ENCODE measurements at places on chromosomes 1 and 21.

DNA sequence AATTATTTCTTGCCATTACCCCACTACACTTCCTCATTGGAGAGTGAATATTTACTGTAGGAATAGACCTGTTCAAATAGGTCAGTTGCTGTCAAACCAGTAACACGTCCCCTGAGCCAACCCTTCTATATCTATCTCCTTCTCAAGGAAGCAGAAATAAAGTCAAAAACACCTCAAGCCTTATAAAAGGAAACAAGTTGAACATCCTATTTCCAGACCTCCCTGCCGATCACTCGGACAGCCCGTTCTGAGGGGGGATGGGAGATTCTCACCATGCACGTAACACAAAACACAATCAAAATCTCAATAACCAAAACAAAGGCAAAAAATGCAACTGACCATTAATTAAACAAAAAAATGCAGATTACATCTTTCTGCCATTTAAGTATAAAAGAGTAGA lies 121.5 kb upstream of the KRTAP19-8 start:
- DNase-seq: no peak

DNA sequence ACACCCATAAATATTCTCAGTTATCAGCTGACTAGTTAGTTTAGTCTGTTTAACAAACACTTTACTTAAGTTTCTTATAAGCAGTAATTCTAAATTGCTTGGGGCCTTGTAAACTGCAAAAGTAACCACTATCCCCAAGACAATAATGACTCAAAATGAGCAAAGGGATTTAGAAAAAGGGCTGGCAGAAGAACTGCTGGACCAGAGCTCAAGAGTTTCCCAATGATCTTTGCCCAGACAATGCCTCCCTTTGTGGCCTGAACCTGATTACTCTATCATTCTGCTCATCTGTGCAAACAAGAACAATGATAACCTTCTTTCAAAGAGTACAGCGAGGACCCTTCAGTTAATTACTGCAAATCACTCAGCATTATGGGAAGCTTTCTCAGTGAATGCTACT lies 123.5 kb downstream of the TIAM1 start:
- no peak for DNase-seq

DNA sequence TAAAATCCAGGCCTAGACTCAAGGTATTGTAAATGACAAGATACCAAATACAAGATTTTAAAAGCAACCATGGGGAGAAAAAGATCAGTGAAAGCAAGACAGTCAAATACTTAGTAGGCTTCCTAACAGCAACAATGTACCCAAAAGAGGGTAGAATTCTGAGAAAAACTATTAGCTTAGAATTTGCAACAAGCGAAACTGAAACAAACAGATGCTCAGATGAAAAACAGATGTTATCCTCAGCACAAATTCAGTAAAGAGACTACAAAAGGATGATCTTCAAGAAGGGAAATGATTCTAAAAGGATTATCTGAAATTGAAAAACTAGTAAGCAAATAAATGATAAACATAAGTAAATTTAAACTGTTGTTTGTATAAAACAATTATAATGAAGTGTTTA lies 40.0 kb downstream of the PDC start:
- DNase-seq: no peak

- no peak for DNase-seq
These were observed 80.1 kb downstream of the FOXD2 start for GRCh38 chr1:47517946-47518345.

- DNase-seq: no peak
These were observed 2.9 kb upstream of the MTF1 start for GRCh38 chr1:37862330-37862729.

GRCh38 chr1:203796236-203796605 lies 798 bp downstream of the ZBED6 start:
- no peak for DNase-seq

DNA sequence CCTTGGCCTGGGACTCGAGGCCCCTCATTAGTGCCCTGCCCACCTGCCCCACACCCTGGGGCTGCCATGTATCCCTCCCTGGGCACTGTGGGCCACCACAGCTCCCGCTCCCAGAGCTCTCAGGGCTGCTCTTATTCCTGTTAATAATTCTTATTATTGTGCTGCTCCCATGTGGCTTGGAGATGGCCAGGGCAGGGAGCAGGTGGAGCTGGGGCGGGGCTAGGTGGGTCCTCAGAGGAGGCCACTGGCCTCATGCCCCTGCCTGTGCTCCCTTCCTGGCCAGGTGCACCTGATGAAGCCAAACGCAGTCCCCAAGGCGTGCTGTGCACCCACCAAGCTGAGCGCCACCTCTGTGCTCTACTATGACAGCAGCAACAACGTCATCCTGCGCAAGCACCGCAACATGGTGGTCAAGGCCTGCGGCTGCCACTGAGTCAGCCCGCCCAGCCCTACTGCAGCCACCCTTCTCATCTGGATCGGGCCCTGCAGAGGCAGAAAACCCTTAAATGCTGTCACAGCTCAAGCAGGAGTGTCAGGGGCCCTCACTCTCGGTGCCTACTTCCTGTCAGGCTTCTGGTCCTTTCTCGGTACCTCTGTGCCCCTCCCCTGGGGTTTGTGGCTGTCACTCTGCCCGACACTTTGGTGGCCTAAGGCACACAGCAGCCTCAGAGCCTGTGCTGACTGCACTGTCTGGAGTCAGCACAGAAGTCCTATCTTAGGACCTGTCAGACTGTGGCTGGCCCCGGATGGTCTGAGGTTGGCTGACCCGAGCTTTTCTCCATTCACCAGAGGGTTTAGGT lies 34.1 kb downstream of the BMP8A start:
- DNase-seq: no peak

- DNase-seq: no peak
These were observed 3.3 kb upstream of the IRF2BP2 start for GRCh38 chr1:234613128-234613875.

DNA sequence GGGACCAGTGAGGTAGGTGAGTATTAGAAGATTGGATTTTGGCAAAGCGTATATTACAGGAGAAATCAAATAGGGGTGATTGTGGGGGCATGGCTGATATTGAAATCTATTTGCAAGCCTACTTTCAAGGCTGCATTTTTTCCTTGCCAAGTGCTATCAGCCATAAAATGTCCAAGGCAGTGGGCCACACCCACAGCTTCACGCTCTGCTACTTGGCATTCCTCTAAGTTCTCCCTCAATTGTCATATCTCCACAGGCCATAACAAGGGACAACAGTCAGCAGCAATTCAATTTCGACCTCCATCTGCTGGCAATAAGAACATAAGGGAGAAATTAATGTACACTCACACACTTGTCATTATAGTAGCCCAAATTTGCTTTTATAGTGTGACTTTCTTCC lies 667.1 kb upstream of the PKN2 start:
- DNase-seq: no peak

All from cortex of kidney (tissue), 1 donor.